ENCODE measurements at places on chromosomes 3 and 15. TPM values are rescaled to one million over a fixed set of nuclear protein-coding genes. Genes with fewer than 3 reads are reported as not detected.

GRCh38 chr3:20047976-20048883, 8.0 kb downstream of the KAT2B start:
- no peak for DNase-seq

DNA sequence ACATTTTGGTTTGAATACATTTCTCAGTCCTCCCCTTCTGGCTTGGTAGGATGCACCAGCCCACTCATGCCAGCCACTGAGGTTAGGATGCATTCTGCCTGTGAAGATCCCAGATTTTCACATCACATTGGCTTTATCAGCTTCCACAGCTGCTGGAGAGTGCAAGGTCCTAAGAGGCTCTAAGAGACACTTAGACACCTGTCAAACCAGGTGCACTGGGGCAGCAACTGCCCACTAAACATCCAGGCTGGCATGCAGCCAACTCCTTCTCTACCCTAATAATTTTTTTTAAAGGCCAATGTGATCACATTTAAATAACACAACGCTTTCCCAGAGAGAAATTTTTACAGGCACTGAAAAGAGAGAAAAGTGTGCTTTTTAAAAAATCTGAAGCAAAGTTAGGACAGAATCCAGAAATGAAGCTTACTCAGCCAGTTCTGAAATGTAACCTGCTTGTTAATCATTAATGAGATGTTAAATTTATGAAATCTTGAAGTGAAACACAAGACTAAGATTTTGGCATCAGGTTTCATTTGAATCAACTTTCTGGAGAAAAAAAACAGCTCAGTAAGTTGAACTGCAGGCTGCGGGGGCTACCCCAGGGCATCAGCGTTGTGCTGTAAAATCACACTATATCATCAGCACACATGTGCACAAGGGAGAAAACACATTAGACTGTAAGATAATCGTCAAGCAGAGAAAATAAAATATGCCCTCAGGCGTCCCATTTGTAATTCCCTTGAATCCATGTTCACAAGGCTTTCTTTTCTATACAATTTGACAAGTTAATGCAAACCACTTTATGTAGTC, 312.9 kb downstream of the ZBBX start:
- DNase-seq: no peak

DNA sequence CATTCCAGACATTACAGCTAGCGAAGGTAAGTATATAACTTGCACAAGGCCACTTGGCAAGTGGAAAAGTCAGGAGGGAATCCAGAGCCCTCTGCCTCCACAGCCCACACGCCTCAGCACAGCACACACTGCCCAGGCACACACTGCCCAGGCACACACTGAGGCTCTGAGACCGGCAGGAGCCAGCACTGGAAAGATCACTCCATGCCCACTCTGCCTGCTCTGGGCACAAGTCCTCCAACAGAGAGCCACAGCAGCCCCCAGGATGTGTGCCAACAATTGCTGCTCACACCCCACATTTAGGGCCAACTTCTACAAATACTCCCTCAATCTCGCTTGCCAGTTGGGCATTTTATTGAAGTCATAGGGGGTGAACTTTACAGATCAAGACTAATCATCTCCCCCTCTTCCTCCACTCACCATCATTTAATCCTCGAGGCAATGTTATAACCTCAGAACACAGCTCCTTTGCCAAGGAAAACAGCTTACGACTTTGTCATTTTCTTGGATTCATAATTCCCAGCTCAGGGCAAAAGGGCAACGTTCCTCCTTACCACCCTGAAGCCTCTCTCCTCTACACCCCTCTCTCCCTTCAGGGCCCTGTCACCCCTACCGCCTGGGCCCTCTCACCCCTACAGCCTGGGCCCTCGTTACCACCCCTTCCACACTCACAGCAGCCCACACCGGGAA, 53.0 kb upstream of the TPM1 start:
- no peak for DNase-seq

DNA sequence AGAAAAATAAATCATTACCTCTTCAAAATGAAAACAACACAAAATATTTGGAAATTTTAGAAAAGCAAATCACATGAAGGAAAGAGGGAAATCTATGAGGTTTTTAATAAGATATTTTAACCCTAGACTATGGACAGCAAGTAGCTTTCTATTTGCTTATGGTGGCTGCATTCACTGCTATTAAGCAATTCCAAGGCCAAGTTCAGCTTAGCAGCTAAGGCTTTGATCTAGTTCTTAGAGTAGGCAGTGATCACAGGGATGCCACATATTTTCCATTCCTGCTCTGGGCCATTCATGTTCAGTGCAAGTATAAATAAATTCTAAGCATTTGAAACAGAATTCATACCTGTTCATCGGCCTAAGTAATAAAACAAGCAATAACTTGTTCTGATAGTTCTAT, 235.3 kb downstream of the CDIN1 start:
- no peak for DNase-seq

Gene CD200
- total RNA-seq: 32.7 TPM

Gene TMEM158
- total RNA-seq: 0.20 TPM

Gene PHLDB2
- 2.3 TPM for total RNA-seq

Gene MESP2
- total RNA-seq: not detected
